CD4-positive, alpha-beta memory T cell (primary cell): ENCODE measurements at places on chromosomes 16 and 17. TPM values are rescaled to one million over a fixed set of nuclear protein-coding genes. Genes with fewer than 3 reads are reported as not detected.

Gene CLDN6
- total RNA-seq, result not detected

Gene CTDNEP1
- total RNA-seq, result 145 TPM

Gene SUPT6H
- total RNA-seq, result 102 TPM

Gene MPV17L
- not detected for total RNA-seq

Gene KRTAP1-5
- not detected for total RNA-seq

Gene SLC12A3
- total RNA-seq, result not detected
